NCI-H1092 (cell line): ENCODE measurements at places on chromosomes 16 and 17.

DNA sequence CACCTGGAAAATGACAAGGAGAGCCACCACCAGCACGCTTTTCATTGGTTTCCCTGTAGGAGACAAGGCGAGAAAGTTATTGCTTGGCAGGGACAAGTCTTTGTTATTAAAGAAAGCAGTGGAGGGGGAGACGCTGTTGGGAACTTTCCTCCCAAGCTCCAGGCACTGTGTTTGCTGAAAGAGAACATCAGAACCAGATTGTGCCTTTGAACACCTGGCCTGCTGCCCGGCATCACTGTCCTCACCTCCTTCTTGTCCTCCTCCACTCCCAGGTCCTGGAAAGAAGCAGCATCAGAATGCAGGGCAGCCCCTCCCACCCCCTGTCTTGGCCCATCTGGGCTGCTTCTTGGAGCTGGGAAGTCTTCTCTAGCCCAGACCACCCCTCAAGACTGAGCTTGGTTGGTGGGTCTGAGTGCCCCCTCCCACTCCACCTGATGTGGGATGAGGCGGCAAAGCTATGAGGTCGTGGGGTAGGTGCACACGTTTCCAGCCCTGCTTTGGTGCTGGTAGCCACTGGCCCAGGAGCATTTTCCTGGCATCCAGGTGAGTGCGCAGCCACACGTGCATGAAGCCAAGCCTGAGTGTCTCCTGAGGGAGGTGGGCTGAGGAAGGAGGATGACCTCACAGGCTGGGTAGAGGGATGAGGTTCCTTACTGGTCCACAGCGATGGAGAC is 6.2 kb downstream of the CCR7 start:
- DNase-seq: no peak

GRCh38 chr16:50012182-50012581 is 12.8 kb upstream of the CNEP1R1 start:
- DNase-seq: no peak

DNA sequence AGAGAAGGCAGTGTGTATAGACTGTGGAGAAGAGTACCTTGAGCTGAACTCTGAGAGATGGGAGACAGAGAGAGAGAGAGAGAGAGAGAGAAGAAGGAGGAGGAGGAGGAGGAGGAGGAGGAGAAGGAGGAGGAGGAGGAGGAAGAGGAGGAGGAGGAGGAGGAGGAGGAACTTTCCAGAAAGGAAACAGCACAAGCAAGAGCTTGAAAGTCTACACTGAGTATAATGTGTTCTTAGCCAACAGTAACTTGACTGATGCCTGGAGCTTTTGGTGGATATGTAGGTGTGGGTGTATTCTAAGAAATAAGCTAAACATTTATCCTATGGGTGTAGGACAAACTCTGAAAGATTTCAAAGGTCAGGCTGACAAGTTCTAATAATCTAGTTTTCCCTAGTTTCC is 116.4 kb downstream of the SNX11 start:
- no peak for DNase-seq

GRCh38 chr16:51114382-51114781 is 36.7 kb downstream of the SALL1 start:
- no peak for DNase-seq
